ENCODE measurements at places on chromosomes 7 and 10. TPM values are rescaled to one million over a fixed set of nuclear protein-coding genes. Genes with fewer than 3 reads are reported as not detected.

Gene PON1
- not detected for total RNA-seq

Gene AGBL3
- 1.00 TPM for total RNA-seq

Gene AKR1D1
- total RNA-seq = not detected

Gene TMEM72
- not detected for total RNA-seq

Gene SPDYE6
- total RNA-seq = not detected

Gene COL13A1
- 35.9 TPM for total RNA-seq

Gene SGCE
- total RNA-seq = 78.4 TPM

Gene VOPP1
- total RNA-seq = 104 TPM

Gene RAPGEF5
- total RNA-seq = 0.75 TPM

Gene HMX3
- not detected for total RNA-seq

Gene CCT6A
- 237 TPM for total RNA-seq

Gene CLDN3
- total RNA-seq = 0.12 TPM

Gene PVRIG
- total RNA-seq = not detected

Gene KIFBP
- 55.6 TPM for total RNA-seq

Gene CPA2
- not detected for total RNA-seq

Gene CPA4
- total RNA-seq = 8.2 TPM

All from uterine smooth muscle cell (primary cell).